H1 (cell line): ENCODE measurements at places on chromosomes 3 and 15. TPM values are rescaled to one million over a fixed set of nuclear protein-coding genes. Genes with fewer than 3 reads are reported as not detected.

Gene NEK11
- total RNA-seq, result 0.27 TPM in 1 of 2 replicates, not detected in the other

- no peaks in the 10 kb centered on the region for H3K27me3 ChIP-seq
- H3K4me1 ChIP-seq, result peaks cover 12% of the 10 kb centered on the region
- DNase-seq, result peak; percentile 77
- H3K27ac ChIP-seq, result peak overlapping the region; percentile 26; the same call in 1 of the 2 replicates
- H3K36me3 ChIP-seq, result no peaks in the 10 kb centered on the region
Measured at GRCh38 chr3:125120379-125121122, 64.8 kb upstream of the HEG1 start.

GRCh38 chr3:37820286-37820685 is 41.4 kb upstream of the CTDSPL start:
- no peaks in the 10 kb centered on the region for H3K4me1 ChIP-seq
- no peak overlapping the region for H3K4me3 ChIP-seq
- no peaks in the 10 kb centered on the region for H3K27me3 ChIP-seq
- H3K27ac ChIP-seq, result no peak overlapping the region
- H3K36me3 ChIP-seq, result no peaks in the 10 kb centered on the region

- no peak for DNase-seq
- no peaks in the 10 kb centered on the region for H3K36me3 ChIP-seq
- no peak overlapping the region for H3K4me3 ChIP-seq
- no peak overlapping the region for H3K27ac ChIP-seq
Measured at GRCh38 chr3:111598552-111598951, 3.4 kb upstream of the ZBED2 start.

DNA sequence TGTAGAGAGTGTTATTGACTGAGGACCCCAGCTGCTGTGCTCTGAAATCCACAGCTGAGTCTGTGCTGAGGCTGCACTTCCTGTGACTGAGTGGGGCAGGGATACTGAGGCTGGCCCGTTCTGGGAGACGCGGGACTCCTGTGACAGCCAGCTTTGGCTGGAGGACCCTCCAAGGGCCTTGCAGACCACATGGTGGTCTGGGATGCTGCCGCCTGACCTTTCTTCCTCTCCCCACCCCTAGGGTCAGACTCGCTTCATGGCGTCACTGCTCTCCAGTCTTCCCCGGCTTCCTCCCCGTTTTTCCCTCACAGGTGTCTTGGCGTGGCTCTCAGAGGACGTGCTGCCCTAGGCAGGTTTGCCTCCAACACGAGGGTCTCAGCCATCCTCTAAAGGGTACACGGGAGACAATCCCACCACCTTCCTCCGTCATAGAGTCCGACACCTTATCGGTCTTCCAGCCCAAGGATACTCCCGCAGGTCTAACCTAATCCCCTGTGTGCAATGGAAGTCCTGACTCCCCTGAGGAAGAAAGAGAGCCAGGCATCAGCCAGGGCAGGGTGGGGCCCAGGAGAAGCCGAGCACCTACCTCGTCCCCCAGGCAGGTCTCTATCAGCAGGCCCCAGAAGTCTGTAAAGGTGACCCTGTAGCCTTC is 19.9 kb upstream of the EHD4 start:
- H3K36me3 ChIP-seq, result no peaks in the 10 kb centered on the region
- H3K27ac ChIP-seq, result no peak overlapping the region
- no peak overlapping the region for H3K4me3 ChIP-seq

DNA sequence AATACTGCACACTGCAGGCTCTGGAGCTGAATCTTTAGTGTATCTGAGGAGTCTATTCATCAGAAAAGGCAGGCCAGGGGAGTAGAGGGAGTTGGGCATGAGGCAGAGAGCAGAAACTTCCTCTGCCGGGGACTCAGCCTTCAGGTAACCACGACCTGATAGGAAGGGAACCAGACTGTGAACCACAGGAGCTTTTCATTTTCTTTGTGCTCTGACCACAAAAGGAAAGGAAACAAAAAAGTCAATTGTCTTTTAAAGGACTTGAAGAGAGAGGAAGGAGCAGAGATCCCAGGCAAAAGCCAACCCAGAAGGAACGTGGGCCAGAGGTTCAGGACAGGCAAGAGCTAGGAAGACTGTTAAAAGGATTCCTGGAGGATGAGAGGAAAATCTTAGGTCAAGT is 573.3 kb downstream of the EPHB1 start:
- no peaks in the 10 kb centered on the region for H3K36me3 ChIP-seq
- H3K4me3 ChIP-seq, result no peak overlapping the region
- H3K27ac ChIP-seq, result no peak overlapping the region
- no peak for DNase-seq
- H3K4me1 ChIP-seq, result no peaks in the 10 kb centered on the region

- H3K27ac ChIP-seq, result no peak overlapping the region
- peaks cover 5% of the 10 kb centered on the region; the same call in 1 of the 2 replicates for H3K27me3 ChIP-seq
- no peak for DNase-seq
- H3K4me1 ChIP-seq, result no peaks in the 10 kb centered on the region
- H3K4me3 ChIP-seq, result no peak overlapping the region
Measured at GRCh38 chr3:127634653-127635052, 5.7 kb downstream of the PODXL2 start.

- H3K36me3 ChIP-seq, result no peaks in the 10 kb centered on the region
- H3K4me3 ChIP-seq, result no peak overlapping the region
- H3K27me3 ChIP-seq, result no peaks in the 10 kb centered on the region
- DNase-seq, result no peak
Measured at GRCh38 chr3:195815169-195815771, 3.5 kb upstream of the MUC4 start.

GRCh38 chr3:38454884-38455638 is 1.4 kb downstream of the ACVR2B start:
- H3K4me1 ChIP-seq, result peaks cover 20% of the 10 kb centered on the region
- DNase-seq, result peak; percentile 53
- H3K4me3 ChIP-seq, result peak overlapping the region; percentile 97
- peak overlapping the region; percentile 99 for H3K27ac ChIP-seq
- no peaks in the 10 kb centered on the region for H3K27me3 ChIP-seq
- H3K36me3 ChIP-seq, result no peaks in the 10 kb centered on the region

- H3K4me1 ChIP-seq, result no peaks in the 10 kb centered on the region
- DNase-seq, result no peak
- H3K4me3 ChIP-seq, result no peak overlapping the region
- H3K27ac ChIP-seq, result no peak overlapping the region
Measured at GRCh38 chr3:133506215-133506901, 67.1 kb upstream of the CDV3 start.

DNA sequence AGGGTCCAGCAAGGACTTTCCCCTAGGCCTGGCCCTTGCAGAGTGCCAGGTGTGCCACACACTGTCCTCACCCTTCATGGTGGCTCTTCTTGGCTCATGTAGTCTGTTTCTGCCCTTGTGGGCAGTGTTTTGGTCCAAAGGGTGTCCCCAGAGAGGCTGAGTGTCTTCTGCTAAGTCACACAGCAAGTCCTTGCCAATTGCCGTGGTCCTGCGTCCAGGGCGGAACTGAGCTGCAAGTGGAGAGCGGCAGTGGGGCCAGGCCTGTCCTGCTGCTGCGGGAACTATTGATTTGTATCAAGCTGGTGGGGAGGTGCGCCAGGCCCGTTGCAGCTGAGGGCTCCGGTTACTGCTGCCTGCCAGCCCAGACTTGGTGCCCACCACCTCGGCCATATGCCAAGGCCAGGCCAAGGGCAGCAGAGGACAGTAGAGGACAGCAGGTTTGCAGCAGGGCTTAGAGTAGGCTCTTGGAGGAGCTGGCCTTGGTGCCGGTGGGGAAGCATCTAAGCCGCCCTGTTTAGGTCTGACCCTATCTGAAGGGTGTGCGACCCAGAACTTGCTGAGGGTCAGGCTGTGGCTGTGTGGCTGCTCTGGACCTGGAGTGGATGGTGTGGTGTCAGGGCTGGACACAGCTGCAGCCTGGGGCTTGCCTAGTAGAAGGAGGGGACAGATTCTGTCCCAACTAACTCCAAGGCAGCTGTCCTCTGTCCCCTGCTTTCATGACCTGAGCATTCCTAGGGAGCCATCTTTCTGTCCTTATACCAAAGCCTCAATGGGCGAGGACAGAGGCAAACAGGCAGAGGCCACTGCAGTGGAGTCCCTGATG is 4.5 kb downstream of the AMIGO3 start:
- peaks cover 8% of the 10 kb centered on the region for H3K4me1 ChIP-seq
- H3K4me3 ChIP-seq, result no peak overlapping the region
- H3K27me3 ChIP-seq, result no peaks in the 10 kb centered on the region
- H3K27ac ChIP-seq, result no peak overlapping the region
- DNase-seq, result peak; percentile 38

Gene ANKUB1
- total RNA-seq, result not detected in 2 replicates

GRCh38 chr3:23623844-23624243 is 181.9 kb upstream of the UBE2E1 start:
- no peaks in the 10 kb centered on the region; the same call in 1 of the 2 replicates for H3K36me3 ChIP-seq
- H3K27ac ChIP-seq, result no peak overlapping the region
- H3K4me3 ChIP-seq, result no peak overlapping the region
- no peaks in the 10 kb centered on the region for H3K4me1 ChIP-seq
- no peaks in the 10 kb centered on the region for H3K27me3 ChIP-seq

- H3K4me3 ChIP-seq, result no peak overlapping the region
- H3K27me3 ChIP-seq, result peaks cover 4% of the 10 kb centered on the region; the same call in 1 of the 2 replicates
- no peak for DNase-seq
- no peak overlapping the region for H3K27ac ChIP-seq
- H3K36me3 ChIP-seq, result no peaks in the 10 kb centered on the region
Measured at GRCh38 chr15:68556139-68556990, 22.4 kb upstream of the CORO2B start.

Gene ELP6
- 49.6 and 51.1 TPM in 2 replicates for total RNA-seq

Gene NSUN3
- 5.1 and 7.2 TPM in 2 replicates for total RNA-seq

DNA sequence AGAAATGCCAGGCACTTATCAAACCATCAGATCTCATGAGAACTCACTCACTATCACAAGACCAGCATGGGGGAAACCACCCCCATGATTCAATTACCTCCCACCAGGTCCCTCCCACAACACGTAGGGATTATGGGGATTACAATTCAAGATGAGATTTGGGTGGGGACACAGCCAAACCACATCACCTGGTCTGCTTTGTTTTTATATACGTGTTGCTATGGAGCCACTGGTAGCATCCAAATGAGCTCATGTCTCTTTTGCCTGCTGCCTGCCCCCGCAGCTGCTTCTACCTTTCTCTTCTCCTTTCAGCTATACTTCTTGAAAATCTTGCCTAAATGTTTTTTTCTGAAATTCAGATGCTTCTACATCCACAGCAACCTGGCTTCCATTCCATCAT is 26.8 kb upstream of the PCOLCE2 start:
- DNase-seq, result no peak
- H3K27me3 ChIP-seq, result no peaks in the 10 kb centered on the region
- H3K27ac ChIP-seq, result no peak overlapping the region
- H3K4me1 ChIP-seq, result no peaks in the 10 kb centered on the region
- H3K36me3 ChIP-seq, result no peaks in the 10 kb centered on the region

GRCh38 chr15:54808321-54808720 is 388.4 kb downstream of the RSL24D1 start:
- no peaks in the 10 kb centered on the region for H3K4me1 ChIP-seq
- H3K4me3 ChIP-seq, result no peak overlapping the region
- H3K27ac ChIP-seq, result no peak overlapping the region
- DNase-seq, result no peak
- H3K27me3 ChIP-seq, result no peaks in the 10 kb centered on the region

- no peaks in the 10 kb centered on the region for H3K36me3 ChIP-seq
- no peaks in the 10 kb centered on the region for H3K4me1 ChIP-seq
- DNase-seq, result no peak
- H3K4me3 ChIP-seq, result no peak overlapping the region
- no peaks in the 10 kb centered on the region for H3K27me3 ChIP-seq
Measured at GRCh38 chr3:191415566-191415965, 45.4 kb upstream of the PYDC2 start.

- H3K4me1 ChIP-seq, result no peaks in the 10 kb centered on the region; the same call in 1 of the 2 replicates
- H3K4me3 ChIP-seq, result no peak overlapping the region
- DNase-seq, result no peak
- H3K36me3 ChIP-seq, result no peaks in the 10 kb centered on the region
- H3K27me3 ChIP-seq, result no peaks in the 10 kb centered on the region
Measured at GRCh38 chr15:32685576-32685975, 32.2 kb upstream of the GREM1 start.

GRCh38 chr15:47484059-47484458 is 233.2 kb upstream of the SEMA6D start:
- H3K4me3 ChIP-seq, result no peak overlapping the region
- no peak for DNase-seq
- no peaks in the 10 kb centered on the region for H3K27me3 ChIP-seq
- H3K36me3 ChIP-seq, result no peaks in the 10 kb centered on the region
- H3K27ac ChIP-seq, result no peak overlapping the region

GRCh38 chr3:4475804-4476203 is 8.7 kb upstream of the SUMF1 start:
- no peak for DNase-seq
- no peak overlapping the region for H3K27ac ChIP-seq
- no peaks in the 10 kb centered on the region for H3K4me1 ChIP-seq
- H3K4me3 ChIP-seq, result no peak overlapping the region
- H3K36me3 ChIP-seq, result no peaks in the 10 kb centered on the region

Gene MAGI1
- total RNA-seq, result 77.9 and 78.0 TPM in 2 replicates

Gene CELF6
- total RNA-seq, result 0.19 TPM in 1 of 2 replicates, not detected in the other

GRCh38 chr15:73985101-73985873 is 6.8 kb downstream of the STOML1 start:
- no peak overlapping the region for H3K4me3 ChIP-seq
- DNase-seq, result no peak
- no peaks in the 10 kb centered on the region for H3K27me3 ChIP-seq
- no peaks in the 10 kb centered on the region for H3K36me3 ChIP-seq

DNA sequence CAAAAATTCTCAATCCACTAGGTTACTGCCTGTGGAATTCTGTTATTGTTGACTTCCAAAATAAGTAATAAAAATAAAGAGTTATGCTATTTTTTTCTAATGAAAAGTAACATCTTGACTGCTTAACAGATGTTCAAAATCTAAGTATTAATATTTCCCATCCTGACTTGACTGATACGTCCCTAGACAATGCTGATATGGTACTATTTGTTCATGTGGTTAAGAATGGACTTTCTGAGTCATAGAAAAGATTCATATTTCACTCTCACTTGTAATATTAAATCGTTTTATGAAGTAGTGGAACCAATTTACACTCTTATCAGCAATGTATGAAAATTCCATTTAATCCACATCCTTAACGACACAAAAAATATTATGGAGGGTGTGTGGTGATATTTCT is 104.8 kb upstream of the PLSCR5 start:
- H3K4me1 ChIP-seq, result no peaks in the 10 kb centered on the region
- no peak overlapping the region for H3K27ac ChIP-seq
- H3K27me3 ChIP-seq, result no peaks in the 10 kb centered on the region
- no peak for DNase-seq
- H3K36me3 ChIP-seq, result no peaks in the 10 kb centered on the region

DNA sequence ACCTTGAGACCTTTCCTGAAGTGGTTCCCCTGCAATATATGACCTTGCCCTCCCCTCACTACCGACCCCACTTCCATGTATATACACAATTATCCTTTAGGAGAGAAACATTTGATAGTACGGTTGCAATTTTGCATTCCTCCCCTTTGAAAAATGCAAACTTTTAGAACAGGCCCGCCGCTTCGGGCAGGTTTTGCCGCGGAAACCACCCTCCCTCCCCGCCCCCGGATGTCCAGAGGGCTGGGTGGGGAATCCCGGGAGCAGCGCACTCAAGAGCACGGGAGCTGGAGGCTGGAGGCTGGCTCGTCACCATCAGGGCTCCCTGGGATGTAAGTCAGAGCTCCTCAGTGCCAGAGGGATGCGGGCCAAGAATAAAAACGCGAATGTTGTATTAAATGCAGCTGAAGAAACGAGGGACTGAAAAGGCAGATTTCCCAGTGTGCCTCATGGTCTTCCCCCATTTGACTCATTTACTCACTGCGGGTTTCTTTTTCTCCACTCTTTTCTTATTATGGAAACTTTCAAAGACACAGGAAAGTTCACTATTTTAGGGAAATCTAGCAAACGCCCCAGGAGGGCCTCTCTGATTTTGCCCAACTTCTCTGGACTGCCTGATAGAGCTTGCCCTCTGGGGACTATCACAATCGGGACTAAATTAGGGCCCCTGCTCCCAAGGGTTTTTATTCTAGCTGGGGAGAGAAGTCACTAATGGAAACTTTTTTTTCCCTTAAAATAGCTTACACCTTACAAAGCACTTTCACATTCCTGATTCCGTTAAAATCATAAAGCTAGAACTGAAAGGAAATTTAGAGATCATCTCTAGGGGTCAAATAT is 2.9 kb upstream of the USP3 start:
- H3K27me3 ChIP-seq, result peaks cover 76% of the 10 kb centered on the region
- H3K27ac ChIP-seq, result no peak overlapping the region
- peaks cover 16% of the 10 kb centered on the region for H3K4me1 ChIP-seq

Gene KIF7
- 14.0 TPM in 2 replicates for total RNA-seq
